ENCODE measurements at places on chromosomes 12 and 14.

DNA sequence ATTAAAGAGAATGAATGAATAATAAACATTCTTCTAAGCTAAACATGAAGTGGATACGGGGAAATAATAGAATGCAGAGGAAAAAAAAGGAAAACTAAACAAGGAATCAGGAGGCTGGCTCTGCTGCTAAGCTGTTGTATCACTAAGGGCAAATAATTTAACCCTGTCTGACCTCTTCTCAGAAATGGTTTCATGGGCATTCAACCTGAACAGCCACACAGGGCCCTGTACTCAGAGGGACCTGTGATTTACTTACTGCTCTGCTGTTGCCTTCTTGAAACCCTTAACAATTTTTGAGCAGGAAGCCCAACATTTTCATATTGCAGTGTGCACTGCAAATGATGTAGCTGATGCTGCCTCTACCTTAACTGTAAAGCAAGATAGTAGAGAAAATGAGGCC is 14.2 kb upstream of the PLEKHA5 start:
- no peak for DNase-seq

- no peak for DNase-seq
Measured at GRCh38 chr14:79275292-79275655, 936.0 kb downstream of the DIO2 start.

GRCh38 chr12:123102366-123102765 is 48.5 kb downstream of the PITPNM2 start:
- DNase-seq, result no peak

GRCh38 chr12:120200364-120200800 is 529 bp downstream of the RPLP0 start:
- no peak for DNase-seq

- DNase-seq, result no peak
Measured at GRCh38 chr14:87334997-87335685, 657.8 kb downstream of the GALC start.

- peak; percentile 1 for DNase-seq
Measured at GRCh38 chr12:96985515-96986362, 78.7 kb downstream of the NEDD1 start.

- peak; percentile 49 for DNase-seq
Measured at GRCh38 chr14:52694761-52695480, 437 bp downstream of the ERO1A start.

DNA sequence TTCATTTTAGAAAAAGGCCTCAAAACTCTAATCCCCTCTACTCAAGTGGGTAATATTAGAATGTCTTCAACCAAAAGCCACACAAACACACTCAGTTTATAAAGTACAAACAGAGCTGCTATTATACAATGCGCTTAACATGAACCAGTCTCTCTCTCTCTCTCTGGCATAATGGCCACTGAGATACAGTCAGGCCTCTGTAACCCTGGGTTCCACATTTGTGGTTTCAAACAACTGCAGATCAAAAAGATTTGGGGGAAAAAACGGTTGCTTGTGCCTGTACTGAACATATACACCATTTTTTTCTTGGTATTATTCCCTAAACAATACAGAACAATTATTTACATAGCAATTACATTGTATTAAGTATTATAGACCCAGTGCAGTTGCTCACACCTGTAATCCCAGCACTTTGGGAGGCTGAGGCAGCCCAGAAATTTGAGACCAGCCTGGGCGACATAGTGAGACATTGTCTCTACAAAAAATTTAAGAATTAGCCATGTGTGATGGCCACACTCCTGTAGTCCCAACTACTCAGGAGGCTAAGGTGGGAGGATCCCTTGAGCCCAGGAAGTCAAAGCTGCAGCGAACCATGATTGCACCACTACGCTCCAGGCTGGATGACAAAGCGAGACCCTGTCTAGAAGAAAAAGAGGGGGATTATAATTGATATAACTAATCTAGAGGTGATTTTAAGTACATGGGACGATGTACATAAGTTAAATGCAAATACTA is 5.6 kb downstream of the SLC11A2 start:
- DNase-seq, result no peak

DNA sequence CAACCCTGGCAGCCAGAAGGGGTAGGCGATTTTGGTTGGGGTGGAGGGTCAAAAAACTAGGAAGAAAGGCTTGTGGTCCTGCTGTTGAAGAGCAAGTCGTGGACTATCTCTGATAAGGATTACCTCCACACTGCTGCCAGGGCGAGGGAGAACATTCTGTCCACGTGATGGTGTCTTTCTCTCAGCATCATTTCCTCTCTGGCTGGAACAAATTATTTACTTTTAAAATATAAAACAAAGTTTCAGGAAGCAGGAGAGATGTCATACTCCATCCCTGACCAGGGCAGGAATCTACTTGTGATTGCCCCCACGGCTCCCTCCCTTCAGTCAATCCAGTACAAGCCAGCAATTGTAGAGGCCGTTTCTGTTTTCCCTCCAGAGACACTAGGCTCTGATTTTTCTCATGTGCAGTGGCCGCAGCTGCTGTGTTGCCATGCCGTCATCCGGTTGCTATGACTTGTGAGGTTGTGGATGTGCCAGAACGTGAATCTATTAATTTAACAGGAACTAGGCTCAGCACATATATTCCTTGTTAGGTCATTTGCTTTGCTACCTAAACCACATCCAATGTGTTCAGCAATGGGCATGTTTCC is 61.5 kb upstream of the PTGR2 start:
- DNase-seq, result no peak

DNA sequence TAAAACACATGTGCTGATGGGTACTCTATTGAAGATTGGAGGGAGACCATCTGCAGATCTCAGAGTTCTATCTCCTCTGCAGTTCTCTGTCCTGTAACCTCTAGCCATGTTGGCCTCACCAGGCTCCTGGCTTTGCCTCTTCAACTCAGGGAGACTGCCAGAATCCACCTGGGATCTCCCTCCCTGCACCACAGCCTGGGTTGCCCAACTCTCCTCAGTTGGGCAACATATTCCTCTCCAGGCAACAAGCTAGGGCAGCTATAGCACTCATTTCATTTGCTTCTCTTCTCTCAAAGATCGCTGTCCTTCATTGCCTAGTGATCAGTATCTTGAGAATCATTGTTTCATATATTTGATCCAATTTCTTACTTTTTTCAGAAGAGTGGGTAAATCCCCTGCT is 28.8 kb downstream of the CKAP4 start:
- DNase-seq, result no peak

GRCh38 chr12:122021822-122022392 is at the start of gene BCL7A:
Gene BCL7A, plus strand, starts transcription at chr12:122021884. Its CDS starts 208 bp downstream, at chr12:122022092.
- DNase-seq, result peak; percentile 27

- no peak for DNase-seq
Measured at GRCh38 chr14:22566845-22567244, 22.2 kb downstream of the DAD1 start.

DNA sequence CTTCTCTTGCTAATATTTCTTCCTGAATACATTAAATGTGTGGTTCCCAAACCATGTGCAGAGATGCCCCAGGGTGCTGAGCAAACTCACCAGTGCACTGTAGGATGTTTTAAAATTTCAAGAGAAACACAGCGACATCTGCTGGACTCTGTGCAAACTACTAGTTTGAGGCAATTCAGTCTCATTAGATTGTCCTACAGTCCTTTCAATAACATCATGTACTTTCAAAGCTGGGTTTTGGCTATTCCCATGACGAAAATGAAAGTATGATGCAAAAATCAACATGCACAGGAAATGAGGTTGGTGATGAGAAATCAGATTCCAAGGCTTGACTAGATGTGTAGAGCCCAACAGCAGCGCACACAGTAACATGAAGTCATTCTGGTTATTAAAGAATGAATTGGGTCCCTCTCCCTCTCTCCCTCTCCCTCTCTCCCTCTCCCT is 66.3 kb downstream of the CLIP1 start:
- peak; percentile 36 for DNase-seq

DNA sequence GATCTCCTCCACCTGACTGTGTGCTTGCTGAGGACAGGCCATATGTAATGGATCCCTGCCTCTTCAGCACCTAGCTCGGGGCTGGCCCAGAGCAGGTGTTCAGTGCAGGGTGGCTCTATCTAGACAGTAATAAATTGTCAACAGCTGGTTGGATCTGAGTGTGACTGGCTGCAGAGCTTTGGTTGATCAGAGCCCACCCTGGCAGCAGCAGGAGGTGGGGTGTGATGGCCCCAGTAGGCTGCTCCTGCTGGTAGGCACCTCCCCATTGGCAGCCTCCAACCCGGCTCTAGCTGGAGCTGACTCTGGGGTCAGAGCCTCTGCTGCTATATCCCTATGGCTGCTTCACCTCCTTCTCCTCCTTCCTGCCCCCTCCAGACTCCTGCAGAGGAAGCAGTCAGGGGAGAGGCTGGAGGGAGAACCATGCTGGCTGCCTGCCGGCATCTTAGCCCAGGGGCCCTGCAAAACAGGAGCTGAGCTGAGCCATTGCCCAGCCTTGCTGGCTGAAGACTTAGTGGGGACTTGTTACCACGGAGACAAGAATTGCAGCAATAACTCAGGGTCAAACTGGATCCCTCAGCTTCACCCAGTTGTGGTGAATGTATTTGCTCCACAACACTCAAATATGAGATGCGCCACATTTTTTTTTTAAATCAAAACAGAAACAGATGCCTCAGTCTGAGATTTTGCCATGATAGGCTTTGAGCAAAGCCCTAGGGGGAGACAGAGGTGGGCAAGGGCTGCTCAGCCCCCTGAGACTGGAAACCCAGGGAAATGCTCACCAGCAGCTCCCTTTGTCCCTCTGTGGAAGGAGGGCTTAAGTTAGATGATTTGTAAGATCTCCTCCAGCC is 22.2 kb downstream of the TMEM63C start:
- DNase-seq, result no peak

- DNase-seq, result no peak
Measured at GRCh38 chr12:31018790-31019505, 54.7 kb upstream of the DDX11 start.

DNA sequence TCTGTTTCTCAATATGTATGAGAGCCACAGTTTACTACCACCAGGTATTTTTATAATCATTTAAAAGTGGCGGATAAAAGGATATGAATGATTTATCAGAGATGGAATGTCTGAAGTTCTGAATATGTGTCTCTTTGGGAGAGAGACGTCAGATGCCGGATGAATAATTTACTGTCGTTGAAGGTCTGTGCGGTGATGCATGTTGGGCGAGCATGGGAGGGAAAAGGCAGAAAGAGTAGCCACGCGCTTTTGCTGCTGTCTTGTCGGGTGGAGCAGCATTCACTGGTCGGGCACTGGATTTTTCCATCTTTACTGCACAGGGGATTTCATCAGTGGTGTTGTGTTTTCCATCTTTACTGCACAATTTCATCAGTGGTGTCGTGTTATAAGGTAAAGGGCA is 65.6 kb downstream of the SYNE2 start:
- DNase-seq, result no peak

GRCh38 chr12:72105849-72106248 is 166.3 kb upstream of the TRHDE start:
- DNase-seq, result no peak

DNA sequence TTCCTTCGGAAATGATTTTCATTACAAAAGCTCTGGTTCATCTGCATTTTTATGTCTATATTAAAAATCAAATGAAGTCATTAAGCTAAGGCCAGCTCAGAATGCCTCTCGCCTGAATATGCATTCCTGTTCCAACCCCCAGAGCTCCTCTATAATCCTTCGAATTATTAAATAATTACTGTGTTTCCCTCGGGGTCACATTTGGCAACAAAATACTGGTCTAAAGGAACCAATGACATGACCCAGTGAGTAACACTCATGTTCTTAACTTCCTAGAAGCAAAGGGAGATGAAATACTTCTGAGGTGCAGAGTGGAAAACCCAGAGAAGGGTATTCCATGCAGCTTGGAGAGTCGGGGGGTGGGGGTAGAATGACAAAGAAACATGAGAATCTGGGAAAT is 68.3 kb downstream of the FOXN3 start:
- no peak for DNase-seq

DNA sequence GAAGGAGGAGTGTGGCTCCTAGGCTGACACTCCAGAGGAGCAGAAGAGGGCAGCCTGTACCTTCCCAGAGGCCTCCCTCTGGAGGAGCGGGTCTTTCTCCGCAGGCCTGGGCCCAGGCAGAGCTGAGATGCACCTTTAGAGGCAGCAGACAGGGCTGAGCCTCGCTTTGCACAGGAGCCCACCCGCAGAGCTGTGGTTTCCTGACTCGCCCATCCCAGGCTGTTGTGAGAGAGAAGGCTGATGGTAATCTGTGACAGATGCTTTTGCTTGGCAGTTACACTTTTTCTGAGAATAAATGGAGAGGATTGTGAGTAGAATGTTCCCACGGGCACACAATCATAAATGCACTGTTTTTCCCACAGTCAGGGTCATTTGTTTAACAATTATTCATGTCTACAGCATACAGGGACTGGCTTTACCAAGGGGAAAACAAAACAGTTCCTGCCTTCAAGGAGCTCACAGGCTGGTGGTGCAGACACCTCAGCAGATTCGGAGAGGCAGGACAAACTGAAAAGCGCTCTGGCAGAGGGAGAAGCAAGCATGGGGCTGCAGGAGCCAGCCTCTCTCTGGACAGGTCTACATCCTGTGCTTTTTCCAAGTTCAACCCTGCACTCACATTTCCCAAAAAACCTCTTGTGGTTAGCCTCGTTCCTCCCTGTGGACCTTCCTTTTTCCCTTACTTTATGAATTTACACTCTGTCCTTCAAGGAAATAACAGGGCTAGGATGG is 13.9 kb downstream of the EVL start:
- DNase-seq, result peak; percentile 85

- no peak for DNase-seq
Measured at GRCh38 chr12:39368096-39368495, 74.8 kb downstream of the KIF21A start.

DNA sequence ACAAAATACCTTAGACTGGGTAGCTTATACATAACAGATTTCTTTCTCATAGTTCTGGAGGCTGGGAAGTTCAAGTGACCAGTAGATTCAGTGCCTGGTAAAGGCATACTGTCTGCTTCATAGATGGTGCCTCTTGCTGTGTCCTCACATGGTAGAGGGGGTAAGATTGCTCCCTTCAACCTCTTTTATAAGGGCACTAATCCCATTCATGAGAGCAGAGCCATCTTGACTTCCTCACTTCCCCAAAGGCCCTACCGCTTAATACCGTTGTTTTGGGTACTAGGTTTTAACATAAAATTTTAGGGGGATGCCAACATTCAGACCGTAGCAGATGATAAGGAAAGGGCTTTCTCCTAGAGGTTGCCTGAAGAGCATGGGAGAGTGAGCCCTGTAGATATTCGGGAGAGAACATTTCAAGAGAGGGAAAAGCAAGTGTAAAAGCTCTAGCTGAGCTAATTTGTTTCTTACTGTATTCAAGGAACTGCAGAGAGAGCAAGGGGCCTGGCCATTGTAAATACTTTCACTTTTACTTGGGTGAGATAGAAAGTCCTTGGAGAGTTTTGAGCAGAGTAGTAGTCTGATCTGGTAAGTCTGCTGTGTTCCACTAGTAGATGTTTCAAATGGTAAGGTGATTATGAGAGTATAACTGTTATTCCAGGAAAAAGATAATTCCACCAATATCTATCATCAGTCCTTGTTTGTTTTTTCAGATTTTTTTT is 27.3 kb downstream of the FRS2 start:
- no peak for DNase-seq
